ENCODE measurements at places on chromosomes 6 and 20.

GRCh38 chr6:119347466-119348095 is 2.0 kb downstream of the MAN1A1 start:
- no peak for DNase-seq

DNA sequence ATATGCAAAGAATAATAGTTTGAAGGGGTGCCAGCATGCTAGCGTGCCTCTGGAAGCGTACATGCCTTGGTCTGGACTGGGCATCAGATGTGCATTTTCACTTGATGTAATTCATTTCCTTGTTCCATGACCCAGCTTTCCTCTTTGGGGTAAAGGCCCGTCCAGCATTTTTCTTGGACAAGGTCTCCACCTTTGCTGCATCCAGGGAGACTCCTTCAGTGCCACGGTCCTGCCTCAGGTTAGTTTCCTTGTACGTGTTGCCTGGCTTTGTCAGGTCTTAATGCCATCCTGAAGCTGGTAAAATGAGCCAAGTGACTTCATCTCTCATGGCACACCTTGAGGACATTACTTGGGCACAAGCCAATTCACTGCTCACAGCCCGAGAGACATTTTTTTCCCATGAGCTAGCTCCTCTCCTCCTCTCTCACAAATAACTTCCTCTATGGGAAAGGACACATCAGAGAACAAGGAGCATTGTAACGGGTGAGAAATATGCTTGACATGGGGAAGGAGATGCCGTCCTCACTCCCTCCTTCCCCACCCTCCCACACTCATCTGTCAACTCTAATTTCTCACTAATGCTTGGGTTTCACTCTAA is 23.9 kb downstream of the EDN1 start:
- DNase-seq = no peak

DNA sequence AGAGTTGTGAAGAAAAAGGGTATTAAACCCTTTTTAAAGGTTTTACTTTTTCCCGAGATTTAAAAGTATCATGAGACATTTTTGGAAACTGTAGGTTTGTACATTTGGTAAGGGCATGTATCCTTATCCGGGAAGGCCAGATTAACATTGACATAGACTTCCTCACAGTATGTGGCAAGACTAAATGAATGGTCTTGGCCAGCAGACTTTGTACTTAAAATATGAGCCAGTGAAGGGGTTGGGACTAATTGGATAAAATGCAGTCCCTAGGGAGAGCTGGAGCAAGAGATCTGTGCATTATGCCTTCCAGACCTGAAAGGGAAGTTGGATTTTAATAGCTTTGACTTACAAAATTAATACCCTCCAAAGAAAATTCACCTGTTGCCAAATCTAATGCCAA is 60.4 kb upstream of the CCN2 start:
- no peak for DNase-seq

GRCh38 chr6:158808941-158809678 is 10.1 kb downstream of the EZR start:
- no peak for DNase-seq

DNA sequence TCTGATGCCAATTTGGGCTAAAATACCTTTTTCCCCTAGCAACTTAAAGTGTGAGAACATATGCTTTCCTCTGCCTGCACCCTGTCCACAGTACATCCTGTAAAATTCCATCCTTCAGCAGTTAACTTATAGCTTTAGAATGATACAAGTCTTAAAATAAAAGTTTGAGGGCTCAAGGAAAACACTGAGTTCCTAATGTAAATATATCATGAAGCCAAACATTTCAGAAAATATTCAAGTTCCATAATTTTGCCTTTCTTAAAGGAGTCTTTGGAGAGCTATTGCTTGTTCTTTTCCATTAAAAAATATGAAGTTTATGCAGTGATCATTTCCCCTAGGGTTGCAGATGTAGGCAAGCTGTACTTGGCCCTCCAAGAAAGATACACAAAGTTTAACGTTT is 303.8 kb downstream of the COL12A1 start:
- DNase-seq = no peak

DNA sequence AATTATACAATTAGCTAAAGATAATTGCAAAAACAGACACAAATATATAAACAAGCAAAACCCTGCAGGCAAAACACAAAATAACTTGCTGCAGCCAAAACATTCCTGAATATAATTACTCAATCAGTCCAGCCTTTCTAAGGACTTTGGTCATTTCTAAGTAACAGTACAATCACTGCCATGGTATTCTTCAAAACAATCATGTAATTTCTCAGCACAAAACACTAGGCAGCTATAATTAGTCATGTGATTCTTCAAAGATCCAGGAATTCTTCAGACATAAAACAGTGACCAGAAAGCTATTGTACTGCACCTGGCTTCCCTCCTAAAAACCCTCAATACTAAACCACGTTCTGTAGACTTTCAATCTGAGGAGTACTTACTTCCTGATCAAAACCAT is 881.1 kb downstream of the EPHA7 start:
- DNase-seq = no peak

DNA sequence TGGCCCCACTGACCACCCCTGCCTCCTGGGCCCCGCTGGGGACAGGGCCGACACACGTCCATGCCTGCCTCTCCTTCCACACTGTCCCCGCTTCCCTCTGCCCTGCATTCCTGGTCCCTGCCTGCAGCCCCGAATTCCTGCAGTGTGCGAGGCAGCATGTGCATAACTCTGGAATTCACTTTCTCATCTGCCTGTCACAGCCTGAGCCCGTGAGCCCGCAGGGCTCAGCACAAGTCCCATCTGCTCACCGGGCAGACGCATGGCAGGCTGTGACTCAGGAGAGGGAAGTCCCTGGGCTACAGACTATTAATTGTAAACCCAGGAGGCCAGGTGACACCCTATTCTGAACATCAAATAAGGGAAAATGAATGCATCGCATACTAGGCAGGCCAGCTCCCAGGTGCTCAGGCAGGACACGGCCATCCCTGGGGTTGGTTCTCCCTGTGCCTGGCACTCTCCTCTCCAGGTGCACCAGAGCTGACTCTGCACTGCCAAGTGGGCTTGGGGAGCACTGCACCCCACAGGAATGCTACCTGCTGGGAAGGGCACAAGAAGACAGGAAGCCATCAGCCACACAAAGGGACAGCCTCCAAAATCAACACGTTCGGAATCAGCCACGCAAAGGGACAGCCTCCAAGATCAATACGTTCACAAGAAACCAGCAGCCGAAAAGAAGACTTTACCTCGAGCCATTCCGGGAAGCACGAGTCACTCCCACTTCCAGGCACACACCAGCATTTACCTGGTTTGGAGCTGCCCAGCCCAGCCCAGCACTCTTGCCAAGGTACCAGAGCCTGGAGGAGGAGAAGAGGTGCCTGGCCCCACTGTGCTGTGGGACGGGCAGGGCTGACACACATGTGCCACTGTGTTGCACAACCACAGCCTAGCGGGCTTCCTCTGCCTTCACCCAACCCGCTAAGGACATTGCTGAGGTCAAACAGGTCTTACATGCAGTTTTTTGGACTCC is 65.9 kb downstream of the DLL1 start:
- DNase-seq = no peak

DNA sequence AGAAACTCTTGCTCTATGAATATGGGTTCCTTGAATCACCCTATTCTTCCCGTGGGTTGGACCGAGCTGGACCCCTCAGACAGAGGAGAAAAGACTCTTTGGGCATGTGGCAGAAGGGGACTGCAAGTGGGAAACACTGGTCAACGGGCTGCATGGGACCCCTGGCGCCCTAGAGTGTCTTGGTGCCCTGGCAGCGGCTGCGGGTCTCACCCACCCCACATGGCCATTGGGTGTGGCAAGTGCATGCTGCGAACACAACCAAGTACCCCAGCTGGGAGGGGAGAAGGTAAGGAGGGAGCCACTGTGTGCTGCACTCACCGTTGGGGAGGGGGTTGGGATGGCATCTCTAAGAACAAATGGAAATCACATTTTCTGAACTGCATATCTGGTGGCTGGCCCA is 438.8 kb upstream of the EYS start:
- no peak for DNase-seq

DNA sequence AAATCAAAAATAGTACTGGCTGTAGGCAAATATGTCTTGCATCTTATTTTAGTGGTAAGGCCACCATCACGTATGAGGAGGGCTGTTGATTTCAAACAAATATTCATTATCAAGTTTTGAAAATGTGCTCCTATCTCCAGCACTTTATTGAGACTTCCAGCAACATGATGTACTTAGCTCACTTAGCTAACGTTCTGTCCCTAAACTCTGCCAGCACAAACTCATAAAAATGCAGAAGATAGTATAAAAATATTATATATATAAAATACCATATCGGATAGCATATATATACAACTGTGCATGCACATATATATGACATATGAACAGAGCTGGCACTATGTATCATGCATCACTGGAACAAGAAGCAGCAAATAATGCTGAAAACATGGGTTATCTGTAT is 762.3 kb downstream of the C6orf118 start:
- no peak for DNase-seq

- no peak for DNase-seq
Measured at GRCh38 chr6:24255676-24256075, 102.2 kb downstream of the DCDC2 start.

GRCh38 chr20:50587291-50587961 is 77.2 kb downstream of the PTPN1 start:
- no peak for DNase-seq

GRCh38 chr6:31581434-31582229 is 592 bp downstream of the LTB start:
- no peak for DNase-seq

DNA sequence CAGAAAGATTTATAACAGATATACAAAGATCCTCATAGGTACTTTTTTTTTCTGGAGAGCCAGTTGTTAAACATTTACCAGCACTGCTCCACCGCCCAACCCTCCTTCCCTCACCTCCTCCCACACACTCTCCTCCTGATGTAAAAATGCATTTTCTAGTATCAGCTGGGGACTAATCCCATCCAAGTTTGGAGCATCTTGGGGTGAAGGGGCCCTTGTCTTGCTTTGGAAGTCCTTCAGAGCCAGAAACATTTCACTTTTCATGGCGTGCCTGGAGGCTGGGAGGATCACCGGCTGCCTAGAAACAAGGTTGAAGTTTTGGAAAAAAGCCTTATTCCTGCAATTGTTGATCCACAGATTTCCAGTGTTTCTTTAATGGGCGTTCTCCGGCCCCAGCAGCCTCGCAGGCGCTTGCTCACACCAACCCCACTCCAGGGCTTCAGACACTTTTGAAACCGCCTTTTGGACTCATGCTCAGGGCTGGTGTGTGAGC is 165.1 kb upstream of the AFDN start:
- no peak for DNase-seq

DNA sequence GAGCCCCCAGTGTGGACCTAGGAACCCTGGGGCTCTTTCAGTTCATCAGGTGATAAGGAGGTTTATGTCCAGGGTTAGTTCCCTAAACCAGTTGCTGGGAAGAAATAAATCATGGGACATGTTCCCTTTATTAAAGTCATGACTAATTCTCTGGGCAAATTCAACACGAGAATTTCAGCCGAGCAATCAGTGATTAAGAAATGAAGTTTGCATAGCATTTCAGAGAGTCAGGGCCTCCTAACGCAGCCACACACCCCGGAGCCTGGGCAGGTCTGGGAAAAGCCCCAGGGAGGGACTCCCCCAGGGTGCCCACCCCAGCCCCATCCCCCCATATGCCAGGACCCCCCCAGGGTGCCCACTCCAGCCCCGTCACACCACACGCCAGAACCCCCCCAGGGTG is 20.1 kb downstream of the SLCO4A1 start:
- no peak for DNase-seq

GRCh38 chr6:151675746-151676459 is 131.6 kb upstream of the ESR1 start:
- no peak for DNase-seq

DNA sequence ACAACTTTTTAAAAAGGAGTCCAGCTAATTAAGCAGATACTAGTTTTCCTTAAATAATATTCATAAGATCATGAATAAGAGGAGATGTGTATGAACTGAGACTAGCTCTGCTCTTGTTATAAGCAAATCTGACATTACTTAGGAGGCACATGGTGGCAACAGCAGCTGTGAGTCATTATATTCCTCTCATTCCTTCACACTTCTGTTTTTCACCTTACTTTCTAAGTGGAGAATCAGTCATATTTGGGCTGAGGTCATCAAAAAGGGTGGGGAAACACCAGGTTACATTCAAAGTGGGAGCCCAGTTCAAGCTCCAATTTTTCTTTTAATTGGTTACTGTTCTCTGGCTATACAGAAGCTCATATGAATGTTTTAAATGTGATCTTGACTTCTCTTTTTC is 6.0 kb upstream of the RIPPLY2 start:
- no peak for DNase-seq

DNA sequence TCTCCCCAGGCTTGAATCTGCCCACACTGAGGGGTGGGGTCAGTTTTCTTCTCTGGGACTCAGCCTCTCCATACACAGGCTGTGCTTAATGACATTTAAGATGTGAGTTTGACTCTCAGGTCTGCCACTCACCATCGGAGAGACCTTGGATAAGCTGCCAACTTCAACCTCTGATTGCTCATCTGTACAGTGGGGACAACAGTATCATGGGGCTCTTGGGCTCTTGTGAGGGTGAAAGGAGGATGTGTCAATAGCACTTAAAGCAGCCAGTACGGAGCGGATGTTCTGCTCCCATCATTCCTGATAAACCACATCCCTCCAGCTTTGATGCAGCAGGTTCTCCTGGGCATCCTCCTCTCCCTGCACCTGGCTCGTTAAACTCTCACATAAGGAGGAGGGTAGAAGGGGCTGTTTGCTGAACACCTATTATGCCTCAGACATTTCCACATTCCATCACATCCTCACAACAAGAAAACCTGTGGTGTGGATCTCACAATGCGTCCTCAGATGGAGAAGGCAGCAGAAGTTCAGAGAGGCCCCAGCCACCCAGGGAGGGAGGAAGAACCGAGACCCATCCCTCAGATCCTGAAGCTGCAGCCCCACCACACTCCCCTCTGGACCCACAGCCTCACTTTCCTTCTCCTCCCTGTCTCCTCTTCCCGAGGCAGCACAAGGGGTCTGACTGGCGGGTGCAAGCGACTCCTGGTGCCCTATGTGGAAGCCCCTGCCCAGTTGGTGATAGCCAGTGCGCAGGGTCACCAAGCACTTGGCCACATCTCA is 1.9 kb upstream of the PDYN start:
- no peak for DNase-seq

DNA sequence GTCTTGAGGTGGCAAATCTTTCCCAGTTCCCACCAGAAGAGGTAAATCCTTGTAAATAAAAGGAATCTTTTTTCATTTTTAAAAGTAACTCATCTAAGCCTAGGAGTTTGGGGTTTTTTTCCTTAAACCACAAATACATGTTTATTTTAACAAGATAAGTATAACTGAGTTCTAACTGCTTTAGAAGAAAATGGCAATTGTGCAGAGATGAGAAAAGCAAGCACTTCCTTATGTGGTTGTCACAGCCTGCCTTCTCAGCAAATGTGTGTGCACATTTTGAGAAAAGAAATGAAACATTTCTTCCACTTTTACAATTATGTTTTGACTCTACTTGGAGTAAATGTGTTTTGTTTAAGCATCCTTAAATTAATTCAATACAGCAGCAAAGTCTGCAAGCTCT is 17.7 kb downstream of the HCK start:
- DNase-seq = no peak

- DNase-seq = no peak
Measured at GRCh38 chr6:165825256-165825815, 162.3 kb upstream of the PDE10A start.
